Pancreas (tissue), 10 donors: ENCODE measurements at places on chromosomes 7 and 10.

DNA sequence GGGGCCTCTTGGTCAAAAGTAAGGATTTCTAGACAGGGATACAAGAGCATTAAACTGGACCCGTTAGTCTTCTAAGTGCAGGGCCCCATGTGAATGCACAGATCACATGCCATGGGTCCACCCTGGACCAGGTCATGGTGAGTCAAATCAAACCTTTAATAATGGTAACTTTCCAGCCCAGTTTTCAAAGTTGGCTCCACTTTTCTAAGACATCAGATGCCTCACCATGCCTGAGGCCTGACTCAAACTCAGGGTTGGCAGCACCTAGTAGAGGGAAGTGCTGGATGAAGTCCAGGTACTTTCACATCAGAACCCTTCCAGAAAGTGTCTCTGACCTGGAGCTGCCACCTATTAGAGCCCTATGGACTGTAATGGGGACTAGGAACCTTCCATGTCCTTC, 9.7 kb upstream of the SMIM30 start:
- no peak for DNase-seq

GRCh38 chr7:26390016-26390415, 98.4 kb downstream of the SNX10 start:
- no peak for DNase-seq

GRCh38 chr7:109259151-109259550, 689.5 kb downstream of the DNAJB9 start:
- DNase-seq: no peak

DNA sequence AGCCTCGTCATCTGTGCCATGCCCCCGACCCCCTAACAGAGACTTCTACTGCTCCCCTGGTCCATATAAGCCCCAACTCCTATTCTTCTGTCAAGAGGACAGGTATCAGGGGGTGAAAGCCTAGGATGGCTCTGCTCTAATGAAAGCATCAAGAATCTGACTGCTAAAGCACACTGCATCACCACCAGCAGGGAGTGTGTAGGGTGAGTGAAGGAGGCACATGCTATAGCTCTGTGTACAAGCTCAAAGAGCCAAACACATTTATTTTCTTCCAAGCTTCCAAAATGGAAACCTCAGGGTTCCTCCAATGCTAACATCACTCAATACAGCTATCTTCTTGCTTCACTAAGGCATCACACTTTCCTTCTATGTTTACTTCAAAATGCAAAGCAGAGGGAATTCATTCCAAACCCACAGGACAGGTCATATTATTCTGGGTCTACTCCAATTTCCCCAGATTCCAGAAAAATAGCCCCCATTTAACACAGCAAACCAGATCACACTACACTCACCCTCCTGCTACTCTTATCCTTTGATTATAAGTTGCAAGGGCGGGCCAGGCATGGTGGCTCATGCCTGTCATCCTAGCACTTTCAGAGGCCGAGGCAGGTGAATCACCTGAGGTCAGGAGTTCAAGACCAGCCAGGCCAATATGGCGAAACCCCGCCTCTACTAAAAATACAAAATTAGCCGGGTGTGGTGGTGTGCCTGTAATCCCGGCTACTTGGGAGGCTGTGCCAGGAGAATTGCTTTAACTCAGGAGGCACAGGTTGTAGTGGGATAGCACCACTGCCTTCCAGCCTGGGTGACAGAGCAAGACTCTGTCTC, 36.6 kb downstream of the RHEB start:
- no peak for DNase-seq

GRCh38 chr7:119254742-119255141, 1018.2 kb upstream of the KCND2 start:
- DNase-seq: no peak

DNA sequence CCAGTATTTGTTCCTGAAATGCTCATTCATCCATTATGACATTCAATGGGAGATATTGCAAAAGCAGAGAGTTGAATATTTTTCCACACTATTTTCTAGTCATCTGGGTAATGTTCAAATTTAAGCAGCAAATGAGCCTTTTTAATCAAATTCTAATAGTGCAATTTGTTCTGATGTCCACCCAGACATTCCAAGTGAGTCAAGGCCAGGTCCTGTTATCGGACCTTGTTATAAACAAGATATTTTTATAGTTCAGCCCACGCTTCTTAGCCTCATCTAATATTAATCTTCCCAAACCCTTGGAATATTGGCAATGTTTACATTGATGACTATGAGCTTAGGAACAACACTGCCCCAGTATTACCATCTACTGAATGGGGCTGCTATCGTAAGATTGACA, 500.1 kb upstream of the PHF14 start:
- no peak for DNase-seq

GRCh38 chr7:78357709-78358108, 559.1 kb downstream of the PHTF2 start:
- no peak for DNase-seq

- no peak for DNase-seq
Observed at GRCh38 chr7:114663502-114663901, 248.9 kb downstream of the FOXP2 start.

DNA sequence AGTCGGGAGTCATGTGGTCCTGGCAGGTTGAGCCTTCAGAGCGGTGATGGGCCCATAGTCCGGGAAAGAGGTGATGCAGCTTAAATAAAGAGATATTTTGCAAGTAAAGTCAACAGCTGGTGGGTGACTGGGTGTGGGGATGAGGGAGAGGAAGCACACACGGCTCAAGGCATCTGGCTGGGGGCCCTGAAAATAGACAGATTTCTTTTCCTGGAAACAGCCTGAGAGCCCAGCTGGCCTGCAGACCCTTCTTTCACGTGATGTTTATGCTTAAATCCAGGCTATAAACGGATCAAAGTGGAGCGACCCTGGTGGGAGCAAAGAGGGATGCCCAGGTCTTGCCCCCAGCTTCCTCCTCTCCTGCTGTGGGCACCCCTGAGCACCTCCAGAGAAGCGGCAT, 149.1 kb downstream of the TEX36 start:
- no peak for DNase-seq

- no peak for DNase-seq
Observed at GRCh38 chr7:137835486-137836112, 11.2 kb downstream of the DGKI start.

- peak; percentile 93 for DNase-seq
Observed at GRCh38 chr7:4681886-4682620, at the start of gene FOXK1. Gene FOXK1, plus strand, starts transcription at chr7:4682295. Its CDS starts 14 bp downstream, at chr7:4682309.

GRCh38 chr10:5317547-5318107, 47.1 kb upstream of the UCN3 start:
- no peak for DNase-seq

DNA sequence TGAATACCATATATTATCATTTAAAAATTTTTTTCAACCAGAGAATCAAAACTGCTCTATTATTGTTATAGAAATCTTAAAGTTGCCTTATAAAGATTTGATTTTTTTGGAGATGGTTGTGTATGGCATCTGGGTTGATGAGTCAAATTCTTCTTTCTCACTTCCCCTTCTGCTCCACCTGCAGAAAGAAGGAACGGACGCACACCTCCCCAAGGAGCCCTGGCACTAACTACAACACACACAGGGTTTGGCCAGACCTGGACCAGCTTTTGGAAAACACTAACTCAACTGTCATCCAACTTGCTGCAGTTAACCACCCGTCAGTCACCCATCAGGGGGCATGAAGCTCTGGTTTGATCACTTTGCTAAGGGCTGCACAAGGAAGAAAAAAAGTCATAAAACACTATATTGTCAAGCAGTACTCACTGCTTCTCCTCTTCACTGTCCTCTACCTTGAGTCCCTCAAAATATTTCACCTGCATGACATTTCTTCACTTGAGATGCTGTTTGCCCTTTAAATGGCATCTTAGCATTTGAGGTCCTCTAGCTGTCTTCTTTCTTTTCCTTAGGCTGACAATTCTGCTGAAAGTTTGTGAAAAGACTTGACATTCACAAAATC, 266.7 kb upstream of the PHF14 start:
- DNase-seq: no peak

GRCh38 chr10:74034301-74034700, 36.4 kb downstream of the VCL start:
- no peak for DNase-seq

GRCh38 chr10:125694883-125695282, 11.9 kb upstream of the TEX36 start:
- no peak for DNase-seq

DNA sequence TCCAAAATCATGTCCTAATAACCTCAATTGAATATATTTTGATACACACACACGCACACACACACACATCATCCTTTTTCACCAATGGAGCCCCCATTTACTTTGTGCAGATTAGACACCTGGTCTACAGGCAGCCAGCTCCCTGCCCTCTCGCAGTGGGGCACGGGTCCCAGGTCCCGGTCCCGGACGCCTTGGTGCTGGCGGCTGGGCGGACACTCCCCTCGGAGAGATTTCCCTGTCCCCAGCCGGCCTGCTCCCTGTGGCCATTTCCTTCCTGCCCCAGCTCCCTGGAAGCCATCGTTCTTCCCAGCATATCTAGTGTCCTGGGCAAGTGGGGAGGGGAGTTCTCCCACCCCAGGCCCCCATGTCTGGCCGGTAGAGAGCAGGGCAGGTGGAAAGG, 14.6 kb downstream of the DPY19L1 start:
- no peak for DNase-seq

DNA sequence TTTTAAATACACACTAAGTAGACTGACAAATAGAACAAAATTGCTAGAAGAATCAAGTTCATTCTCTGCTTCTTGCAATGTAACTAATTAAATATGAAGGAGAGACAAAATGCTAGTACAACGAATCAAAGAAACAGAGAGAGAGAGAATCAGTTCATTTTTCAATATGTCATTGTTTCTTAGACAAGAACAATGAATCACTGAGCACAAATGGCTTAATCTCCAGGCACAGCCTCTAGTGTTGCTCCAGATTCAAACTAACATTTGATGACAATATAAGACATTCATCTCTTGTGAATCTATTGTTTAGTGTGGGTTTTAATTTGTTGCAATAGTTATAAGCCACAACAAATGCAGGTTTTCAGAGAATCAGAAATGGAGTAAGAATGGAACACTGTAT, 357.4 kb upstream of the TMEM229A start:
- DNase-seq: no peak

DNA sequence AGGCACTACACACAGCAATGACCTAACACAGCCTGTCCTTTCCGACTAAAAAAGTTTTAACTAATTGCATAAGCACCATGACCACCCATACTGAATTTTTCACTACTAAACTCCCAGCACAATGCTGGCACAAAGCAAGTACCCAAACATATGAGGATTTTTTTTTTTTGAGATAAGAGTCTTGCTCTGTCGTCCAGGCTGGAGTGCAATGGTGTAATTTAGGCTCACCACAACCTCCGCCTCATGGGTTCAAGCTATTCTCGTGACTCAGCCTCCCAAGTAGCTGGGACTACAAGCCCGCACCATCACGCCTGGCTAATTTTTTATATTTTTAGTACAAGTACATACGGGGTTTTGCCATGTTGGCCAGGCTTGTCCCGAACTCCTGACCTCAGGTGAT, 5.1 kb downstream of the UBE2H start:
- no peak for DNase-seq

- no peak for DNase-seq
Observed at GRCh38 chr7:1961701-1962276, 271.0 kb downstream of the MAD1L1 start.

DNA sequence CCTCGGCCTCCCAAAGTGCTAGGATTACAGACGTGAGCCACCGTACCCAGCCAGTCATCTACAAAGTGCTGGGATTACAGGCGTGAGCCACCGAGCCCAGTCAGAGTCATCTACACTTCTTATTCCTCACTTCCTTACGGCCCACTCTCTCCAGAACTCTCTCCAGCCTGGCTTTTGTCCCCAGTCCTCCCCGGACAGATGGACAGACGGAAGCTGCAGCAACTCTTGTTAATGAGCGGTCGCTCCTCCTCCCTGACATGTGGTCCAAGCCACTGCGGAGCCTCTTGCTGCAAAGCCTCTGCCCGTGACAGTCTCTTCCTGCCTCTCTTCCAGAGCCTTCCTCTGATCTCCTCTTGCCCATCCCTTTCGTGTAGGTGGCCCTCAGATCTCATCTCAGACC, 45.9 kb downstream of the TMEM270 start:
- no peak for DNase-seq

DNA sequence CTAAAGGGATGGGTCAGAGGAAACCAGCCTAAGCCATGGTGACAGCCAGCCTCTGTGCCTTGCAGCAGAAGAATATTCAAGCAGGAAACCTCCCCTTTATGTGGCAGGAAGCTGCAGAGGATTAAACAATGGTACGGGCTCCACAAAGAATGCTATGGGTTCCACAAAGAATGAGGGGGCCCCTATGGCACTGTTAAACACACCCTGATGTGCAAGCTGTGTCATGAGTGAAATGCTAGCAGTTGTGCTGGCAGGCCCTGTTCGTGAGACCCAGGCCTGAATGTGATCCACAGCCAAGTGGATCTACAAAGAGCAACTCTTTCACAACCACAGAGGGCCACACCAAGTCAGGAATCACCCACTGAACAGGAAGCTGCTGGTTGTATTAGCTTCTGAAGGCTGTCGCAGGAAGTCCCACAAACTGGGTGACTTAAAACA, 68.9 kb downstream of the MYOF start:
- DNase-seq: no peak

- DNase-seq: no peak
Observed at GRCh38 chr10:112934193-112934592, 15.9 kb upstream of the TCF7L2 start.

DNA sequence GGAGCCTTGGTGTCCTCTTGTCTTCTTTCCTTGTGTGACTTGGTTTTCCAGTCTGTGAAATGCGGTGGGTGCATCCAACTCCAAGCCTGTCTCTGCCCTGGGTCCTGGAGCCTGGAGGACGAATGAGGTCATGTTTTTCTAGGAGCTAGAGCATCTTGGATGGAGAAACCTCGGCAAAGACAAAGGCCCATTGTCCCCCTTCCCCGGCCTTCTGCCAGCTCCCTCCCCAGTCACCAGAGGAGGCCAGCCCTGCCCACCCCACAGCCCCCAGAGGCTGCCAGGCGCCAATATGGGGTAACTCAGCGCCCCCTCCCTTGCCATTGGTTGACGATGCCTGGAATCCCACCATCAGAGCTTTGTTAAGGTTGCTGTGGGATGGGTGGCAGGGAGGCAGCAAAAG, 40.4 kb downstream of the KCTD7 start:
- DNase-seq: no peak

GRCh38 chr10:50794490-50794889, 54.8 kb downstream of the ASAH2B start:
- no peak for DNase-seq

GRCh38 chr7:74481458-74482196, 27.9 kb downstream of the GTF2IRD1 start:
- no peak for DNase-seq

DNA sequence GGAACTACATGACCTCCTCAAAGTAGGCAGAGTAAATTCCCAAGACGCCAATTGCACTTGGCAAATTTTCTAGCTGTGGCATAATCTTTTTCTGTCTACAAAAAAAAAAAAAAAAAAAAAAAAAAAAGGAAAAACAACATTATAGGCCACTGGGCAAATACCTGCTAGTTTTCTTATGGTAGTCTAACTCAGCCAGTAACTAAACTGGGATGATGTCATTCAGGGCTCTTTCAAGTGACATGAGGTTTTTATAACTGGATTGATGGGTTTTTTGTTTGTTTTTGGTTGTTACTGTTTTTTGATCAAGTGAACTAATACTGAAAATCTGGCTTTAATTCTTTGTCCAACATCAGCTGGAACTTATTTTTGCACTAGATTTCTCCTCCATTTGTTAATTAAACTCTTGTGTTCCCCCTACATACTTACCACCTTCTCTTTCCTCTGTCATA, 7.4 kb upstream of the VIM start:
- no peak for DNase-seq
